WTC11 (cell line): ENCODE measurements at places on chromosomes 1 and 21.

DNA sequence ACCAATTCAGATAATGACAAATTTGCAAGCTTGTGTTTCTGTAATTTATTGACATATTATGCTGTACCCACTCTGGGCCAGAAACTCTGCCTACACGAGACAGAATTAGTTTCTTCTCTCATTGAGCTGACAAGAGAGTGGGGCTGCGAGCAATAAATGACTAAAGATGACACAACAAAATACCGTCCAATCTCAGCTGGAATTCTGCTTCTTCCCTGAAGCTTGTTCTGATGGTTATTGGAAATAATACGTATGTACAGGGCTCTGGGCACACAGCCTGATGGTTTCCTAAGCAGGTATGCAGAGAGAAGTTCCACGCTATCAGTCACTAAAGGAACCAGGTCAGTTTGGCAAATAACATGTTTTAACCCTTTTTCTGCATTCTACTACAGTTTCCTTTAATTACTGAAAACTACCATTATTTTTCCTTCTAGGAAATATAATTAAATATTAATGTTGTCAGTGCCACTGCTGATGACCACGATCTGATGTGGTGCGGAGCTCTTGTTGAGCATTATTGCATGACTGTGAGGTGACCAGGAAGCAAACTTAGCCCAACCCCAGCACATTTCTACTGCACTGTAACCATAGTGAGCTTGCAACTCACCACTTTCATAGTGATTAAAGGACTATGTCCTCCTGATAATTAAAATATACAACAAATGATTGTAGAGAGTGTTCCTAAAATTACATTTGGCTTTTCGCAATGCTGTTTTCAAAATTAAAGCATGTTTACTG lies 221.4 kb upstream of the L1TD1 start:
- no peak for DNase-seq

- no peak for DNase-seq
These were observed 291.7 kb downstream of the PAPPA2 start for GRCh38 chr1:176754676-176755075.

DNA sequence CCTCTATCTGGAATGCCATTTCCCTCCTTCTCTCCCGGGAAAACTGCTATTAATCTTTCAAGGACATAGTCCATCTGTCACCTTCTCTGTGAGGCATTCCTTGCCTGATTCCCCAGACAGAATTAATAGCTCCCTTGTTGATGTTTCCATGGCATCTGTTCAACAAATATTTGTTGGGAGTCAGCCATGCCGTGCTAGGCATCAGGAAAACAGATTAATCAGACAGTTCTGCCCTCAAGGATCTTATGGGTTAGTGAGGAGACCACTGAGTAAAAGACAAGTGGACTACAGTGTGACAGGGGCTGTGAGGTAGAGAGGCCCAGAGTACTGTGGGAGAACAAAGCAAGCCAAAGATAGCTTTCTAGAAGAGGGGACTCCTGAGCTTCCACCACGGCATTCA lies 11.4 kb upstream of the MAGOH start:
- no peak for DNase-seq

- no peak for DNase-seq
These were observed 876 bp downstream of the EFCAB7 start for GRCh38 chr1:63524201-63524600.

DNA sequence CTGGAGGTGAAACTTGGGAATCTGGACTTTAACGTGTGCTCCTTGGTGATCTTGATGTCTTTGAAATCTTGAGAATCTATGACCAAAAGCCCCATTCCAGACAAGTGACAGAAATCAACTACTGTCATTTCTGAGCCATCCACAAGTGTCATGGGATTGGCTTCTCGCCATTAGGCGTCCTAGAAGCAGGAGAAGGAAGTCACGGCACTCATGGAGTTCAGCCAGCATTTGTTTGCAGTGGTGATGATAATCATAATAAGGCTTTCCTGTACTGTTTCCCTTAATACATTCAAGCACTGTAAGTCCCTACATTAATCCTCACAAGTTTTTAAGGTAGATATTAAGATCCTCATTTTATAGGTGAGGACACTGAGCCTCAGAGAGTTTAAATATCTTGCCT lies 11.9 kb downstream of the F5 start:
- DNase-seq, result no peak

DNA sequence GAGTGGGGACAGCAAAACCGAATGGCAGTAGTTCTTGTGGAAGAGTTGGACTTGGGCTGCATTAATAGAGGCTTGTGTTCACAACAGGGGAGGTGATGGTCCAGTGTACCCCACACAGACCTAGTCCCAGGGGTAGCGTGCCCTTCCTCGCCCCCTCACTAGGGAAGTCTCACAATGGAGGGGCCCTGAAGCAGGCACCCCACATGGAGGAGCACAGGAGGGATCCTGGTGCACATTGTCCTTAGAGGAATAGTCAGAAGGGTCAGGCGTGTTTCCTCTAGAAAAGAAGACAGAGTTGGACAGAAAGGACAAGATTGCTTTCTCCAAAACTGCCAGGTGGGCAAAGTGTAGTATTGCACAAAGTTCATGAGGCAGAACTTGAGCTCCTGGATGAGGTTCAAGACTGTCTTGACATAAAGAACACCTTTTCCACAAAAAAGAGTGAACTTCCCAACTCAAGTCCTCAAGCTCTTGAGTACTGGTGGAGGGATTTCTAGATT lies 23.3 kb downstream of the ETNK2 start:
- DNase-seq, result no peak

DNA sequence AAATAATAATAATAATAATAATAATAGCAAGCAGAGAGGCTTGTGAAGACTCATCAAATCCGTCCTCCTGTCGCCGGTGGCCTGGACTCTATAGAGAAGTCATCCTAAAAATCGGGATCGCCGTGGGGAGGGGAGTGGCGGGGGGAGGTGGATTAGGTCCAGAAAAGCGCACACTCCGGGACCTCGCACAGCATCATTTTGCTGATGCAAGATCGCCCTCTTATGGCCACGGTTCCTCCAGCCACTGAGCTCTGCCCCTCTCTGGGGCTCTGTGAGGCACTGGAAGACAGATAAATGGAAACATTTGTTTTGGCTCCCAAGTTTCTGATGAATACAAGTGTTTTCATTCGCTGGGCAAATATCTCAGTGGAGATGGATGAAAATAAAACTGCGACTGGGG lies 612.0 kb downstream of the MATN1 start:
- peak; percentile 76 for DNase-seq

GRCh38 chr1:82510431-82510830 lies 709.7 kb downstream of the ADGRL2 start:
- DNase-seq, result no peak

GRCh38 chr1:36475910-36476604 lies 6.7 kb downstream of the CSF3R start:
- no peak for DNase-seq

- no peak for DNase-seq
These were observed 61.9 kb upstream of the ZNF281 start for GRCh38 chr1:200471739-200472138.

DNA sequence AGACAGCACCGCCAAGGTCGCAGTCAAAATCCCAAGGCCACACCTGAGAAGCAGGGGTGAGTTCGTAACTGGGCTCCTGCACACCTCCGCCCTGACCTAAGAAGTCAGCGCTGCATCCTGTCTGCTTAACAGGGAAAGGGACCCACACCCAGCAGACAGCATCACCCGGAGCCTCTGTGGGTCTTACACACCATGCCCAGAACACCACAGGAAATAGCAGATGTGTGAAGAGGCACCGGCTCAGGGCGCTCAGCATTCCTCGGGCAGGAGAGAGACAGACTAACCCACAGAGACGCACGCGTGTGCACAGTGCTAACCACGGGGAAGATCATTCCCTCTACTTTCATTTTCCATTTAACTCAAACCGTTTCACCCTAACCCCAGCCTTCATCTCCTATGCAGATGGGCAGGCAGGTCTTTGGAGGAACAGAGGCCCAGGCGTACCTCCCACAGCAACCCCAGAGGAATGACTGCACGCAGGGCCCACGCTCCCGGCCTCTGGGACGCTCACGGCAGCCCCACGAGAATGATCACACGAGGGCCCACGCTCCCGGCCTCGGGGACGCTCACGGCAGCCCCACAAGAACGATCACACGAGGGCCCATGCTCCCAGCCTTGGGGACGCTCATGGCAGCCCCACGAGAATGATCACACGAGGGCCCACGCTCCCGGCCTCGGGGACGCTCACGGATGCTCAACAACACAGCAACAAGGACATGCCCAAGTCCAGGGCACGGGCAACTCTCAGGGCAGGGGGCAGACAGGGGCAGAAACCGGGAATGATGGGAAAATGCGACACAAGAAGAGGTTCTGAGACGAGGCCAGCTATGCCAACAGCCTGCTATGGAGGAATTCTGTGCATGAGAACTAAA lies 20.9 kb downstream of the POFUT2 start:
- no peak for DNase-seq

- DNase-seq, result no peak
These were observed 25.0 kb downstream of the GIPC2 start for GRCh38 chr1:78070758-78071157.

GRCh38 chr21:34792504-34793089 lies 123.8 kb downstream of the CLIC6 start:
- DNase-seq, result no peak

DNA sequence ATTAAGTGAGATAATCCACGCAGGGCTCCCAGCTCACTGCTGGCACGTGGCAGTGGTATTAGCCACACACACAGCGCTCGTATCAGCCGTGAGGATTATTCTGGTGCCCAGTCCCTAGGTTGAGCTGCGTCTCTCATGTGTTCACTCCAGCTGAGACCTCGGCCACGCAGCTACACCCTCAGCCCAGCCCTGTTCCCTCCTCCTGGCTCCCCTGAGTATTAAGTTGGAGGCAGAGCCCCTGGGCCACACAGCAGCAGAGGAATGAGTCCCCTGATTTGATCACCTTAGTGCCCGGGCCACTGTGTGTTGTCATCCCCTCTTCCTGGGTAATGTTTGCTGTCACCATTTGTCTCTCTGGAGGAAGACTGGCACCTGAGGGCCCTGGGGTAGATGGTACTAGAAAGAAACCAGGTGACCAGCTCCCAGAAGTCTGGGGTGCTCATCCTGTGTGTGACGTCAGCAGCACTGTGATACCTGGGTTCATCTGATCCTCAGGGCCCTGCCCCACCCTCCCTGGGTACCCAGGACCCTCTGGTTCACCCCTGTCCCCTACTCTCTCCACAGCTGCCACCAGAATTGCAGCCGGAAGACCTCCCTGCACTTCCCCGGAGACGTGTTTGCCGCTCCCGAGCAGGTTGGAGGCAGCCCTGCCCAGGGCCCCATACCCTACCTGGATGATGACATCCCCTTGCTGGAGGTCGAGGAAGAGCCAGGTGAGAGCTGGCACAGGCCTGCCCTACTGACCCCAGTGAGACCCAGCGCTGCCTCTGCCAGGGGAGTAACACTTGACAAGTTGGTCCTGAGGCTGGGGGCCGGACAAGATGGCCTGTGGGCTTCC lies 40.1 kb downstream of the DISP3 start:
- peak; percentile 8 for DNase-seq

- no peak for DNase-seq
These were observed 16.6 kb downstream of the SPATA17 start for GRCh38 chr1:217647791-217648190.

GRCh38 chr1:43586136-43586731 lies 55.6 kb downstream of the PTPRF start:
- no peak for DNase-seq

- DNase-seq, result peak; percentile 22
These were observed 49.6 kb upstream of the KCTD3 start for GRCh38 chr1:215517441-215517891.

DNA sequence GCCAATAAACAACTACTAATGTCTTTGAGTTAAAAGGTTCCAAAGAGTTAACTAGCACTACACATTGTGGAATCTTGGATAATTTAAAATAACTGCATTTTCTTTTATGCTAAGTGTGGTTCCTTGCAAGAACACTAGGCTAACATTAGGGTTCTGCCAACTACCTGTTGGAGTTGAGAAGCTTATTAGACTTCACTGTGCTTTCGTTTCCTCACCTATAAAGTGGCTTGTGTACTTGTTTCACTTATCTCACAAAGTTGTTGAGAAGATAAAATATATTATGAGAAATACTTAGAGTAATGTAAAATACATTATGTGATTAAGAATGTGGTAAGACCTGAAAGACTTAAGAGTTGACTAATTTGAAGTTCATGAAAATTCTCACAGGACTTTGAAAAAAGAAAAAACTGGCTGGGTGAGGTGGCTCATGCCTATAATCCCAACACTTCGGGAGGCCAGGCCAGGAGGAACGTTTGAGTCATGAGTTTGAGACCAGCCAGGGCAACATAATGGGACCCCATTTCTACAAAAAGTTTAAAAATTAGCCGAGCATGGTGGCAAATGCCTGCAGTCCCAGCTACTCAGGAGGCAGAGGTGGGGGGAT lies 5.6 kb upstream of the RRAGC start:
- no peak for DNase-seq

GRCh38 chr1:77829851-77830250 lies 50.4 kb downstream of the MIGA1 start:
- DNase-seq, result no peak

DNA sequence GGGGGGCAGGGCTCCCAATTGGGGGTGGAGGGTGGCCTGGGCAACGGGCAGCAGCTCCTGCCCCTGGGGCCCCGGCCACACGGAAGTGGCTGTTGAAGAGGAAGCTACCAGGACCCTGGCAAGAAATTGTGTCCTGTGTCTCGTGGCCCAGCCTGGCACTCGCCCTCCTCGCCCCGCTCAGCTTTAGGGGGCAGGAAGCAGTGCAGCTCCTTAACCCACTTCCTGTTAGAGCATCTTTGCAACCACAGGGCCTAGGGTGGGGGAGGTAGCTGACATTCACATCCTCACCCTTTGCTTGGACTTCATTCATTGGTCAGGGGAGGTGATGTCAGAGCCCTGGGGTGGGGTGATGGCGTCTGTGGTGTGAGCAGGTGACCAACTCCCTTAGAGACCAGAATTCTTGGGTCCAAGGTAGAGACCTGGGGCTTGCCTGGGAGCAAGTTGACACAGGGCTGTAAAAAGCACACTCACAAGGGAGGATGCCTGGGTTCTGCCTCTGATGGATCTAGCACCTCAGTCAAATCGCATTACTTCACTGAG lies at the start of gene ARHGAP30:
Gene ARHGAP30, minus strand, starts transcription at position 161 of the 540 bp plus-strand sequence. CDS start 267 bp downstream, outside the sequence.
- DNase-seq, result no peak

GRCh38 chr1:205961405-205961804 lies 18.1 kb upstream of the SLC26A9 start:
- no peak for DNase-seq

DNA sequence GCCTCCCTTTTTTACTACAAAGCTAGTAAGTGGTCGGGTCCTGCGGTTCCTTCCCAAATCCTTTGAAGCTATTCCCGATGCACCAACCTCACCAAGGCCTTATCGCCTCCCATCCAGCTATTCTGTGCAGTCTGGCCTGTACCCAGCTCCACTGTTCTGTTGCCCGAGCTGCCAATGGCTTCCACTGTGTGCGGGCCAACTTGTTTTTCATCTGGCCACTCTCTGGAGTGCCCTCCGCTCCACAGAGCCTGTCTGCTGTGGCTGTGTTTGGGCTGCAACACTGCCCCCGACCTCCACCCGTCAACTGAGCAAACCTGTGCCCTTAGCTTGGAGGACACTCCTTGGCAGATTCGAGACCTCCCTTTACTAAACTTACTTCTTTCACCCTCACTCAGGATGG lies 125.0 kb downstream of the KIAA0319L start:
- no peak for DNase-seq

- no peak for DNase-seq
These were observed 21.1 kb downstream of the FMO5 start for GRCh38 chr1:147204080-147204479.
